ENCODE measurements at places on chromosomes 1 and 21.

DNA sequence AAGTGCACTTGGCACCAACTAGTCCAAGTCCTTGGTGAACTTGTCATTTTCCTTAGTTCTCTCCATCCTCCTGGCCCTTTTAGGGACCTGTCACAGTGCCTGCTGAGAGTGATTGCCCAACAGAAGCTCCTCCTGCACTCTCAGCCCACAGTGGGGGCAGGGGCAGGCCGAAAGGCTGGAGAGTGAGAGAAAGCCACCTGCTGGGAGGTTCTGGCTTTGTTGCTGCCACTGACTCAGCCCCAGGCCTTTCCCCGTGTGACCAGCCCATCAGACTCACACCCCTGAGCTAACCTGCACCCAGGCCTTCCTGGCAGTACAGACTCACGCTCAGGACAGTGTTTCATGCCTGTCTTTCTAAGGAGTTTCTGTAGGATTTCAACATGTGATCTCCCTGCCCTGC, 17.1 kb upstream of the PROK1 start:
- no peaks in the 10 kb centered on the region for H3K27me3 ChIP-seq
- DNase-seq, result no peak
- no peak overlapping the region for H3K27ac ChIP-seq
- no peak overlapping the region for H3K4me3 ChIP-seq

DNA sequence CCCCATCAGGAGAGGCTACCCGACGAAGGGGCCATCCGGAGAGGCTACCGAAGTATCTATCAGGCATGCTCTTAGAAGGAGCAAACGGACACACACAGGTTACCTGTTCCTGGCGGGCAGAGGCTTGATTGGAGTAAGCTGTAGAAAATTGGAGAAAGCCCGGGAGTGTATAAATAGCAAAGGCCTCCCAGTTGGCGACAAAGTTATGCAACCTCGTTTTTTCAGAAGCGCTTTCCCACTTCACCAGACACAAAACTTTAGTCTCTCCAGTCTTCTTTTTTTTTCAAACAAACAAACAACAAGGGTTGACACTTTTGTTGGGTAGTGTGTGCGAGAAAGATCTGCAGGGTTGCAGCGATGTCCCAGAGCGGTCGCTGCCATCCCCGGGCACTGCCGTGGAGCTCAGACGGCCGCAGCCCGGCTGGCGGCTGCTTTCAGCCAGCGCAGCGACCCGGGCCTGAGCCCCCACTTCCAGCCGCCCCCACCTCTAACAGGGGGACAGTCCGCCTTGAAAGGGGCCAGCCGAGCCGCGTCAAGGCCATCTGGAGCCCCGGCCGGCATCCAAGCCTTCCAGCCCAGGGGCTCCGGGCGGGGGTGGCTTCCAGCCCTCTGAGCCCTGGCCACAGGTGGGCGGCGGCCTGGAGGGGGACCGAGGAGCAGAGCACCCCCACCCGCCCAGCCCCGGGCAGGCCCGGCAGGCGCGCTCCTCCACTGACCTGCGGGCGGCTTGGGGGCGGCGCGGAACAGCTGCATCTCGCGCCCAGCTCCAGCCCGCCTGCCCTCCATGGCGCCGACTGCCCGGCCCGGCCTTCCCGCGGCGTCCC, 616 bp downstream of the MCOLN3 start:
- H3K4me3 ChIP-seq, result peak overlapping the region; percentile 59
- no peak overlapping the region for H3K27ac ChIP-seq

GRCh38 chr1:198273748-198274295, 117.0 kb downstream of the NEK7 start:
- no peak for DNase-seq
- no peak overlapping the region for H3K27ac ChIP-seq
- H3K36me3 ChIP-seq, result no peaks in the 10 kb centered on the region
- H3K27me3 ChIP-seq, result no peaks in the 10 kb centered on the region

- H3K4me1 ChIP-seq, result no peaks in the 10 kb centered on the region
- no peaks in the 10 kb centered on the region for H3K27me3 ChIP-seq
- H3K4me3 ChIP-seq, result no peak overlapping the region
- no peak for DNase-seq
- H3K27ac ChIP-seq, result no peak overlapping the region
- H3K36me3 ChIP-seq, result no peaks in the 10 kb centered on the region
Observed at GRCh38 chr1:107422901-107423300, 282.1 kb downstream of the NTNG1 start.

DNA sequence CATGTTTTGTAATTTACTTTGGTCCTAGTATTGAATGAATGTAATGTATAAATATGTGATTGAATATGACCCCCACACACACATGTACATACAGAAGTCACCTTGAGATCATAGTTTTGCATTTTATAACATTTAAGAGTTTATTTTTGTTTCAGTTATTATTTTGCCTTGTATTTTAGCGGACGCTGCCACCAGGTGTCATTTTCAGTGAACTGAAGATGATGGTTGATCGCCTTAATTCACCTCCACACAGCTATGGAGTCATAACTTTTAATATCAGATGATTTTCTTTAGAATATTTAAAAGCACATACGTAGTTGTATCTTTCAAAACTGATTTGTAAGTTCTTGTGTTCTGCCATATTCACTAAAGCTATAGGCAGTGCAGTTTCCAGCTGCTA, 130.4 kb downstream of the DYRK1A start:
- no peaks in the 10 kb centered on the region for H3K27me3 ChIP-seq
- DNase-seq, result no peak
- H3K36me3 ChIP-seq, result peaks cover 31% of the 10 kb centered on the region
- H3K4me1 ChIP-seq, result no peaks in the 10 kb centered on the region
- H3K27ac ChIP-seq, result no peak overlapping the region
- H3K4me3 ChIP-seq, result no peak overlapping the region

GRCh38 chr1:205938682-205939081, 4.6 kb downstream of the SLC26A9 start:
- no peak overlapping the region for H3K4me3 ChIP-seq
- no peak overlapping the region for H3K27ac ChIP-seq
- no peaks in the 10 kb centered on the region for H3K4me1 ChIP-seq
- no peak for DNase-seq

- H3K36me3 ChIP-seq, result no peaks in the 10 kb centered on the region
- no peak for DNase-seq
- H3K27ac ChIP-seq, result no peak overlapping the region
- H3K4me3 ChIP-seq, result no peak overlapping the region
- no peaks in the 10 kb centered on the region for H3K4me1 ChIP-seq
Observed at GRCh38 chr1:84355556-84355955, 42.7 kb upstream of the DNASE2B start.

DNA sequence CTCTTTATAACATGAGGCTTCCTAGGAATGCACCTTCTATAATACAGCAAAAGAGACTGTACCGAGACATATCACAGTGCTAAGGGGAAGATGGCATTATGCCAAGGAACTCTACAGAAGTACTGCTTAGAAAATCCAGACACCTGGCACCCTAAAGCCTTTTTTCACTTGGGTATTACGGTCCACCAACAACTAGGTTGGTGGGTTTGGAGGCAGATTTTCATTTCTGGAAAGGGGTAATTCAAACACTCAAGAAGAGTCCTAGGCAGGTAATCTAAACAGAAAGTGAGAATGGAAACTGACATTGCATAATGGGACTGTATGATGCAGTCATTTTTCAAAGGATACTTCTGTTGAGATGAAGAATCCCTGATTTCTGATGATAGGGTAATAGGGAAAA, 19.6 kb downstream of the SCMH1 start:
- DNase-seq, result no peak
- H3K27ac ChIP-seq, result no peak overlapping the region
- no peaks in the 10 kb centered on the region for H3K27me3 ChIP-seq
- peaks cover 7% of the 10 kb centered on the region for H3K36me3 ChIP-seq

GRCh38 chr1:178361847-178362246, 134.9 kb downstream of the CLEC20A start:
- H3K4me1 ChIP-seq, result no peaks in the 10 kb centered on the region
- no peak overlapping the region for H3K27ac ChIP-seq
- H3K4me3 ChIP-seq, result no peak overlapping the region

- H3K4me3 ChIP-seq, result no peak overlapping the region
- DNase-seq, result no peak
- H3K27me3 ChIP-seq, result no peaks in the 10 kb centered on the region
Observed at GRCh38 chr1:58333511-58333910, 213.0 kb downstream of the OMA1 start.

- no peak for DNase-seq
- H3K4me1 ChIP-seq, result peaks cover 24% of the 10 kb centered on the region
- no peak overlapping the region for H3K4me3 ChIP-seq
- no peaks in the 10 kb centered on the region for H3K36me3 ChIP-seq
- no peaks in the 10 kb centered on the region for H3K27me3 ChIP-seq
Observed at GRCh38 chr1:64948905-64949833, 17.2 kb downstream of the JAK1 start.

DNA sequence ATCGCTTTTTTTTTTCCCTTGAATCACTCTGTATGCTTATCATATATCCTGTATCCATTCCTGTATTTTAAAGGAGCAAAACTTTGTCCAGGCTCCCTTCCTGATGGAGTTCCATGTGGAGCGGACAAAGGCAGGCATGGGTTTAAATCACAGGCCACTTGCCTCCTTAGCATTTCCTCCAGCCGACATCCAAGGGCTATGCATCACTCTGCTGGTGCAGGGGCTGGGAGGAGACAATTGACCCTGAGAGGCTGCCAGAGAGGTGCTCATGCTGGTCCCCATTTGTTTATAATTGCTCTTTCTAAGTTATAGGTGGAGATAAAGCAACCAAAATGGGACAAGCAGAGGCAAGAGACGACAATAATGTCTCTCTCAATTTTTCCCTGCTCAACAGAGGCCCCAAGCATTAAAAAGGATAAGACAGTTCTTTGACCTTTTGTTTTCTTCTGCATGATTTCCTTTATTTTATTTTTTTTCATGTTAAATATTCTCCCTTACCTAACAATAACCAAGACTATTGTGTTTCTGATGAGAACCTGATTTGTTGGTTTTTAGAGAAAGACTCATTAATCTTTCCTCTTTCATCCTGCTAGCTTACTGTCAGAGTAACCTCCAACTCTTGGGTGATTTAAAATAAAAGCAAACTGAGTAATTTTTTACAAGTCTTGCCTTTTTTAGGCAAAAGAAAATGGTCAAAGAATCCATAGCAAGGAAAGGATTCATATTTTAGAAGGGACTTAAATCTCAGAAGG, 353.7 kb downstream of the ADGRL2 start:
- no peaks in the 10 kb centered on the region for H3K27me3 ChIP-seq
- H3K36me3 ChIP-seq, result no peaks in the 10 kb centered on the region
- no peak overlapping the region for H3K4me3 ChIP-seq

GRCh38 chr1:54859700-54860391, 27.1 kb downstream of the DHCR24 start:
- no peak overlapping the region for H3K27ac ChIP-seq
- no peaks in the 10 kb centered on the region for H3K4me1 ChIP-seq
- no peaks in the 10 kb centered on the region for H3K27me3 ChIP-seq
- no peak overlapping the region for H3K4me3 ChIP-seq
- DNase-seq, result no peak

DNA sequence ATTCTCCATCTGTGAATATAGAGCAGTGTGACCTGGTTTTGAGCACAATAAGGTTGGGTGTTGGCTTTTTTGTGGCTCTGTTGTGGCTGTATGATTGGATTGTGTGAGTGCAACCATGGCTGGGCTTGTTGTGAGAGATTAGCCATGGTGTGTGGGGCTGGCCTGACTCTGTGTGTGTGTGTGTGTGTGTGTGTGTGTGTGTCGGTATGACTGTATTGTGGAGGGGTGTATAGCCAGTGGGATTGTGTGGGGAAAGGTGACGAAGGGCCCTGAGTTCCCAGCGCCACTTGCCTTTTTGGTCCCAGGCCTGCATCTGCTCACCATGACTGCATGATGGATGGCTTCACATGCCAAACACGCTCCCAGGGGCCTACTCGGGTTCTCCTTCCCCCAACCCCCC, 5.9 kb upstream of the SLC6A9 start:
- no peaks in the 10 kb centered on the region for H3K36me3 ChIP-seq
- H3K27ac ChIP-seq, result no peak overlapping the region
- no peak for DNase-seq
- no peaks in the 10 kb centered on the region for H3K27me3 ChIP-seq
- no peak overlapping the region for H3K4me3 ChIP-seq

DNA sequence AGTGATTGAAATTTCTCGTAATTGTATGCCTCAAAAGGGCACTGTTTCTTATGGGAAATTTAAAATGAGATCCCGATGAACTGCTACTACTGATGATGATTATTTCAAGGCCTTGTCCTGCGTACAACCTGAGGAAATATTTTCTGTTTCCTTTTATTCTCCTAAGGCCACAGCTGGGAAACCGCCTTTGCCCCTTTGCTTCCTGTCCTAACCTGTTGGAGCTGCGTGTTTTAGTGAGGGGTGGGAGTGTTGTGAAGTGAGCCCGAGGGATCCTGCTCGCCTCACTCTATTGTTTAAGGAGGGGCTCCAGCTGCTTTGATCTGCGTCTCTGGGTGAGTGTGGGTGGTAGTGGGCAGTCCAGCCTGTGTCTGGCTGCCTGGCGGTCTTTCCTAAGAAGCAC, 14.4 kb downstream of the LAMC2 start:
- H3K27ac ChIP-seq, result no peak overlapping the region
- no peak for DNase-seq
- no peaks in the 10 kb centered on the region for H3K4me1 ChIP-seq
- H3K4me3 ChIP-seq, result no peak overlapping the region

DNA sequence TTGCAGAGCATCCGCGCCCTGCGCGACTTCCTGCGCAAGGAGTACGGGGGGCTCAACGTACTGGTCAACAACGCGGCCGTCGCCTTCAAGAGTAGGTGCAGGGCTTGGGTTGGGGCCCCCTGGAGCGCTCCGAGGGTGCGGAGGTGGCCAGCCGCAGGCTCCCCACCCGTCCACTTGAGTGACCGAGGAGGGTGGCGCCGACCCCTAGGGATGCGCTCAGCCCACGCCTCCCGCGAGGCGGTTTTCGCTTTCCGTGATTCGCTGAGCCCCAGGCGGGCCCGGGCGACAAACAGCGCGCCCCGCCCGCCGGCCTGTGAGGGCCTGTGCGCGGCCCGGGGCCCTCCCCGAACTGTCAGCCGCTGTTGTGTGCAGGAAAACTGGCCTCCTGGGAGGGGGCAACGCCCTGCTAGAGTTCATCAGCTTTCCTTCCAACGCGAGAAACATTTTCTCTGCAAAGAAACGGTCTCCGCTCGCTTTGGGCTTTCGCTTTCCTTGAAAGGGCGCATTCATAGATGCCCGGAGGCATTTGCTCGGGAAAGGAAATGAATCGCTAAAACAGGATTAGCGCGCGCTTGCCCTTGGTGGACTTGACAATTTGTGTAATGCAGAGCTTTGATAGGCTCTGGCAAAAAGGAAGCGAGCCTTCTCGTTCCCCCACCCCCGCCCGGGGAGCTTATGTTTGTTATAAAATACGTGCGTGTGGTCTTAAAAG, 668 bp downstream of the CBR3 start:
- H3K36me3 ChIP-seq, result no peaks in the 10 kb centered on the region
- H3K4me1 ChIP-seq, result peaks cover 13% of the 10 kb centered on the region
- peak overlapping the region; percentile 61 for H3K27ac ChIP-seq
- no peaks in the 10 kb centered on the region for H3K27me3 ChIP-seq

- no peak for DNase-seq
- H3K27ac ChIP-seq, result no peak overlapping the region
- no peaks in the 10 kb centered on the region for H3K36me3 ChIP-seq
- H3K27me3 ChIP-seq, result no peaks in the 10 kb centered on the region
Observed at GRCh38 chr1:93566227-93566626, 115.4 kb downstream of the BCAR3 start.

- peak overlapping the region; percentile 78 for H3K27ac ChIP-seq
- H3K36me3 ChIP-seq, result peaks cover 3% of the 10 kb centered on the region
- H3K27me3 ChIP-seq, result no peaks in the 10 kb centered on the region
- peak overlapping the region; percentile 80 for H3K4me3 ChIP-seq
Observed at GRCh38 chr1:84504580-84505492, 1.4 kb upstream of the SPATA1 start.

All from effector memory CD4-positive, alpha-beta T cell (primary cell).